Prostate gland (tissue), 2 donors: ENCODE measurements at places on chromosomes 3 and 15.

GRCh38 chr3:155317211-155317610 lies 23.7 kb upstream of the STRIT1 start:
- DNase-seq: no peak

GRCh38 chr3:56867671-56868070 lies 65.9 kb upstream of the ARHGEF3 start:
- DNase-seq: no peak

- no peak for DNase-seq
Observed at GRCh38 chr3:58241306-58242044, 3.9 kb downstream of the ABHD6 start.

DNA sequence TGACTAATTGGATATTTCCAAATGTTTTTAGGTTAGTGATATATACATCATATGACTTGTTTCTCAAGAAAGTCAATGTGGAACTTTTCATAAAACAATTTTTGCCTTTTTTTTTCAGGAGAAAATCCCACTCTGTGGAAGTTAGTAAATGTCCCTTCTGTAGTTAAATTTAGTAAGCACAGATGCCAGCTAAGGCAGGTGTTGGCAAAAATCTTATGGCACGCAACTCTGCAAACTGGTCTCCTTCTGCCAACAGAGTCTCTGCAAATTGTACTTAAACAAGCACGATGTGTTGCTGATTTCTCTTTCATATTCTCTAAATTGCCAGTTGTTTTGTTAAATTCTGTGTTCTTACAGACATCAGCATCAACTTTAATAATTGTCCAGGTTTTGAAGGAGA lies 233.8 kb downstream of the IL5RA start:
- DNase-seq: no peak

DNA sequence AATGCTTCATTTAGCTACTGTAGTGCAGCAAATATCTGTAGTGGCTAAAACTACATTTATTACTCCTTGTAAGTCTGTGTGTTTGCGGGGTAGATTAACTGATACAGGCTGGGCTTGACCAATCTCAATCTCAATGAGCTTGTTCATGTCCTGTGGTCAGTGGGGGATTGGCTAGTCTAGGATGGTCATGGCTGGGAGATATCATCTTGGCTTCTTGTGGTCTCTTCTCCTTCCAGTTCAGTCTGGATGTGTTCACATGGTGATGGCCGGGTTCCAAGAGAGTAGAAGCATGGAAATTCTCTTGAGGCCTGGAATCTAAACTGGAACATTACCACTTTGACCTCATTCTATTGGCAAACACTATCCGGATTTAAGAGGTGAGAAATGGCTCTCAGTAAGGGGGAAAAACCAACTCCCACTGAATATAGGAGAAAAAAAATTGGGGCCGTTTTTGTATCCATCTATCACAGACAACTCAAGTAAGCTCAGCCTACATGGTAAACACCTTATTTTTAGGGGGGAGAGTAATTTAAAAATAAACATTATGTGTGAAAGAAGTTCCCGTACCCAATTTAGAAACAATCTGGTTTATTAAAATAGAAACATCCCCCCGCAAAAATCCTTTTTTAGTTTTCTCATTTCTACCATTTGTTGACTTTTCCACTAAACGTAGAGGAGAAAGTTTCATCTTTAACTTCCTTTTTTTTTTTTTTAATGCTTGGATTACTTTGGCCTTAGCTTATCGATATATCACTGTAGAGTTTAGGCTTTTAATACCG lies 284.9 kb upstream of the TBC1D5 start:
- no peak for DNase-seq

GRCh38 chr3:40914475-40914874 lies 284.8 kb upstream of the CTNNB1 start:
- DNase-seq: no peak

GRCh38 chr3:133037436-133037835 lies 755 bp upstream of the TMEM108 start:
- DNase-seq: no peak

- peak; percentile 7 for DNase-seq
Observed at GRCh38 chr15:38130740-38131498, 121.7 kb upstream of the SPRED1 start.

- no peak for DNase-seq
Observed at GRCh38 chr3:152496716-152497115, 228.0 kb downstream of the MBNL1 start.

- DNase-seq: no peak
Observed at GRCh38 chr15:97101572-97101971, 771.1 kb downstream of the NR2F2 start.

- no peak for DNase-seq
Observed at GRCh38 chr3:138384531-138384930, 36.2 kb downstream of the MRAS start.

DNA sequence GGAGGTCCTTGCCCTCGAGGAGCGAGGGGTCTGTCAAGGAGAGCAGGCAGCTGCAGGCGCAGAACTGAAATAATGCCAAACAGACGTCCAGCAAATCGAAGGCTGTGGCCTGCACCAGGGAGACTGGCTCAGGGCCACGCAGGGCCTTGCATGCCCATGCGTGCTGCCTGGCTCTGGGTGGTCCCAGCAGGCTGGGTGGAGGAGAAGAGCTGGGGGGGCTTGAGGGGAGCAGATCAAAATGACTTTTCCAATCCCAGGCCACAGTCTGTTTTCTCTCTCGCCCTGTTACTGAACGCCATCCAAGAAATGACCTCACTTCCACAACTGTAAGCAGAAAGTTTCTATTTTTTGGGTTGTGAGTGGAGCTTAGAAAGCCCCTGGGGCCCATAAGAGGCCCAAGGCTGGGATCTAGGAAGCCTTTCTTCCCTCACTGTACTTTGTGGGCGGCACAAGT lies 96.9 kb upstream of the RPL32 start:
- DNase-seq: no peak

DNA sequence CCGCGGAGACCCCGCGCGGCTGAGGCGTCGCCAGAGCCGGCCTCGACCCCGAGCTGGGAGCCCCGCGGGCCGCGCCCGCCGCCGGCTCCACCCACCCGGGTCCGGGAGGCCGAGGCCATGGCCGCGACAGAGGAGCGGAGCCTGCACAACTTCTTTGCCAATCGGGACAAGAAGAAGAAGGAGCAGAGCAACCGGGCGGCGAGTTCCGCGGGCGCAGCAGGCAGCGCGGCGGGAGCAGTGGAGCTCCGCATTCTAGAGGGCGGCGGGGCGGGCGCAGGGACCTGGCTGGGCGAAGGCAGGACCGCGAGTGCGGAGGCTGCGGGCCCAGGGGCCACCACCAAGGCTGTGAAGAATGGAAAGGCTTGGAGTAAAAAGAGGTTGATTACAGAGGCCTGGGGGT lies 37.6 kb upstream of the EPHA6 start:
- no peak for DNase-seq

DNA sequence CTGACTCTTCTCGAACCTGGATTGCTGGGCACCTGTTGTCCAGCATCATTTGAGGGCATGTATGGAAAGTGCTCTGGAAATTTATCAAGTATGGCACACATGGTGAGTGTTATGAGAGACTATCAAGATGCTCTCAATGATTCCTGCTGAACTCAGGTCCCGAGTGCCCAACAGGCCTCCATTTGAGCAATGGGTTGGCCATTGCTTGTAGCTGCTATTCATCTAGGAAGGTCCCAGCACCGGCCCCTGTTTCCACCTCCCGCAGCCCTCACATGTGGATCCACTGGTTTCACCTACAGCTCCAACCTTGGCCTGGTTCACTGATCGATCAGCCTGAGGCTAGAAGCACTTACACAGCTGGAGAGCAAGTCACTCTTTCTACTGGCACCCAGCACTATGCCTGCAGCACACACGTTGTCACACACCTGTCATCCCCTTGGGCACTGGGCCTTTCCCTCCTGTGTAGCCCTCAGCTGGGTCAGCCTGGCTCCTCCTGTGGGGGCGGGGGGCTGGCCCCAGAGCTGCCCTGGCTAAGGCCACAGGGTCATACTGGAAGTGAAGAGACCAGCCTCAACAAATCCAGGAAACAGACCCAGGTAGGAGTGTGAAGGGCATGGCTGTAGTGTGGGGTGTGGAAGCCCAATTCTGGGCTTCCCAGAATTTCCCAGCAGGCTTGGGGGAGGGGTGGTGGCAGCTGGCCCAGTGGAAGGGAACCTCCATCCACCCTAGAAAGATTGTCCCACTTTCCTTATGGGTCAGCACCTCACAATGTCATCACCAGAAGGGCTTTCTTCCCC lies 41.7 kb upstream of the SMAD3 start:
- no peak for DNase-seq

- DNase-seq: no peak
Observed at GRCh38 chr15:69118089-69118488, 42.3 kb upstream of the GLCE start.

GRCh38 chr3:21140785-21141184 lies 610.2 kb downstream of the ZNF385D start:
- DNase-seq: no peak

- DNase-seq: no peak
Observed at GRCh38 chr3:174253940-174254339, 605.2 kb upstream of the NAALADL2 start.

GRCh38 chr15:34993412-34993811 lies 5.3 kb upstream of the ZNF770 start:
- DNase-seq: no peak

GRCh38 chr3:57746156-57747010 lies 9.7 kb upstream of the SLMAP start:
- DNase-seq: no peak

GRCh38 chr3:155656466-155656865 lies 88.4 kb downstream of the PLCH1 start:
- DNase-seq: no peak

GRCh38 chr3:47008851-47009224 lies 29.4 kb downstream of the NBEAL2 start:
- no peak for DNase-seq

DNA sequence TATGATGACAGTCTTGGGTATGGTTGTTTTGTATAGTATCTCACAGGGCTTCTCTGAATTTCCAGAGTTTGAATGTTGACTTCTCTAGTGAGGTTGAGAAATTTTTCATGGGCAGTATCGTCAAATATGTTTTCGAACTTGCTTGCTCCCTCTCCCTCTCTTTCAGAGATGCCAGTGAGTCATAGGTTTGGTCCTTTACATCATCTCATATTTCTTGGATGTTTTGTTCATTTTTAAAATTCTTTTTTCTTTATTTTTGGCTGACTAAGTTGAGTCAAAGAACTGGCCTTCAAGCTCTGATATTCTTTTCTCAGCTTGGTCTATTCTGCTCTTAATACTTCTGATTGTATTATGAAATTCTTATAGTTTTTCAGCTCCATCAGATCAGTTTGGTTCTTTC lies 282.3 kb upstream of the NECTIN3 start:
- DNase-seq: no peak

- DNase-seq: no peak
Observed at GRCh38 chr3:109284071-109284470, 32.2 kb downstream of the DPPA2 start.

DNA sequence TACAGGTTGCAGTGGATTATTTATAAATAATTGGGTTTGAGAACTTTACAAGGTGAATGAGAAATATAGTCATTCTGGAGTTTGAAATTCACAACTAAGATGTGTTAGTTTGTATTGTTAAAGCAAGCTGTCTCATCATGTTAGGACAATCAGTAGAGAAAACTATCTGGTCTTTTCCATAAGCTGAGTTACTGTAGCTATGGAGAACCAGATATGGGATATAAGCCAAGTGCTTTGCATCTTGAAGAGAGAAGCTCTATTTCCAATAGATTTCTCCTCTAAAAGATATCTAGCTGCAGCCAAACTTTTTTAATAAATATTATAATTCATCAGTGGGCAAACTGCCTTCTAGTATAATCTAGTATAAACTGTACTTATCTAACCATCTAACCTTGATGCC lies 11.3 kb downstream of the P3H2 start:
- no peak for DNase-seq

GRCh38 chr15:51696566-51696965 lies 15.3 kb downstream of the SCG3 start:
- no peak for DNase-seq

- DNase-seq: no peak
Observed at GRCh38 chr3:106590216-106590615, 721.4 kb upstream of the CBLB start.
